Stimulated activated CD4-positive, alpha-beta T cell treated with anti-CD3 and anti-CD28 coated beads, Interleukin-2, amount 100 ng/mL, for 4 hours (primary cell): ENCODE measurements at places on chromosomes 16 and 17.

GRCh38 chr17:2468270-2468669, 43.4 kb downstream of the METTL16 start:
- DNase-seq, result no peak

GRCh38 chr17:40526668-40527067, 25.2 kb upstream of the TNS4 start:
- no peak for DNase-seq

GRCh38 chr17:1931844-1932579, 93.1 kb downstream of the RTN4RL1 start:
- DNase-seq, result no peak

GRCh38 chr17:57903961-57904360, 51.3 kb downstream of the CUEDC1 start:
- no peak for DNase-seq

GRCh38 chr16:89189358-89190025, 10.8 kb downstream of the SLC22A31 start:
- DNase-seq, result no peak

GRCh38 chr17:63270610-63271009, 175.5 kb downstream of the CYB561 start:
- DNase-seq, result no peak

- no peak for DNase-seq
These were observed 2.5 kb upstream of the ATP6V0C start for GRCh38 chr16:2511128-2511800.

GRCh38 chr17:44693609-44694008, 4.0 kb upstream of the CCDC43 start:
- DNase-seq, result no peak

DNA sequence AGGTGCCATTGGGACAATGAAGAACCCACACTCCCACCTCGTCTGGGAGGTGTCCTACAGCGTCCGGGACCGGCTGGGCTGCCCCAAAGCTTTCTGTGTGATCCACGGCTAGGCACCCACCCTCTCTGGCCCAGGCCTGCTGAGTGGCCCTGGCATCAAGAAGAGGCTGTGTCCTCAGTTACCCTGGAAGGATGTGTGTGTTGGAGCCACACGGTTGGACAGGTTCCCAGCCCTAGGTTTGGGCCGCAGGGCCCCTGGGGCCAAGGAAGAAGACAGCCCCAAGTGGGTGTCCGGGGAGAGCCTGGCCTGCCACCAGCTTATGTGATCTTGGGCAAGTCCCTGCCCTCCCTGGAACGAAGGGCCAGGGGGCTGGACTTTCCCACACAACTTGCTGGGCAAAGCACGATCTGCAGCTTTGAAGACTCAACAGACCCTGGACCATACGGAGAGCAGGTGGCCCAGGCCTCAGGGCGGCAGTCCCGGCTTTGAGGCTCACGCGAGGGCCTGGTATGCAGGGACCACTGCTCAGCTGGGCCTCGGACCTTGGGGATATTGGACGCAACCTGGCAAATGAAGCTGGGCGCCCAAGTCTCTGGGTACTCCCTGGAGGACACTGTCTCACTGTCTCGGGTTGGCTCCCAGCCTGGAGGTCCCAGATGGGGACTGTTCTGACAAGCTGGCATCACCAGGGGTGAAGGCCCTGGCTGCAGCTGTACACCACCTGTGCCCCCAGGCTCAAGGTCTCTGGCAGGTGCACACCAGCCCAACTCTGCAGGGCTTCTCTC, 17.5 kb downstream of the MYBBP1A start:
- DNase-seq, result no peak

DNA sequence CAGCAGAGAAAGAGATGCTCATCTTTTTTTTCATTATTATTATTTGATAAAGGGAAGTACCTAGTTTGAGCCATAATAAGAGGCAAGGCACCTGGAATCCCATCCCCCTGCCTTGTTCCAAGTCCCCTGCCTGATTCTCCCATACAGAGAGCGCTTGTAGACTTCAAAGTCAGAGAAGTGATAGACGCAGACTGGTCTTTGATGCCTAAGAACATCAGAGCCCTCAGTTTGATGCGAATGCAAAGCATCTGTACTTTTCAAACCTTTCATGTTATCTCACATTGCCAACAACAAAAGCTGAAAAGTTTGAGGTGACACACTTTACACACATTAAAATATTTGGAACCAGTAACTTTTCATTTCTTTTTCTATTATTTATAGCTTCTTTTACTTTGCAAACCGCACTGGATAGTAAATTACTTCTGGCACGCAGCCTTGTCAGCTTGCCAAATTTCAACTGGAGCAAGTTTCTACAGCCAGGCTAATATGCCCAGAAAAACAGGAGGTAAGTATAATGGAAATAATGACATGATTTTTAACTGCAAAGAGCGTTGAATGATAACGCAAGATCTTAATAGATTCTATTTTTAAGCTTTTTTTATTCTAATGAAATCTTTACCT, 5.9 kb upstream of the UTP6 start:
- no peak for DNase-seq

GRCh38 chr17:47131761-47132160, 57.3 kb downstream of the CDC27 start:
- DNase-seq, result no peak
